ENCODE measurements at places on chromosomes 7 and 10.

DNA sequence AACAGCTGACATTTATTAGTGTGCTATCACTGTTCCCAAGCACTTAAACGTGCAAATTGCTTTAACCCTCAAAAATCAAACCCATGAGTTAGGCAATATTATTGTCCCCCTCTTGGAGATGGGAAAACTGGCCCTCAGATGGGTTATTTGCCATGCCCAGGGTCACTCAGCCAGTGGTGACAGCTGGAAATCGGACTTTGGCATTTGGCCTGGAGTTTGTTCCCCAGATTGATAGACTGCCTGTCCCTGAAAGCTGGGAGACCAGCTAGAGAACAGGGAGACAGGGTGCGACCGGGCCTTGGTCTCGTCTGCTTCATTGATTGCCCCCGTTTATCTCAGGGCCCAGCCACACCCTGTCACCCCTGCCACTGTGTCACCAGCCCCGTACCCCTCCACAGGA is 366.3 kb upstream of the GALNT17 start:
- no peak for DNase-seq

DNA sequence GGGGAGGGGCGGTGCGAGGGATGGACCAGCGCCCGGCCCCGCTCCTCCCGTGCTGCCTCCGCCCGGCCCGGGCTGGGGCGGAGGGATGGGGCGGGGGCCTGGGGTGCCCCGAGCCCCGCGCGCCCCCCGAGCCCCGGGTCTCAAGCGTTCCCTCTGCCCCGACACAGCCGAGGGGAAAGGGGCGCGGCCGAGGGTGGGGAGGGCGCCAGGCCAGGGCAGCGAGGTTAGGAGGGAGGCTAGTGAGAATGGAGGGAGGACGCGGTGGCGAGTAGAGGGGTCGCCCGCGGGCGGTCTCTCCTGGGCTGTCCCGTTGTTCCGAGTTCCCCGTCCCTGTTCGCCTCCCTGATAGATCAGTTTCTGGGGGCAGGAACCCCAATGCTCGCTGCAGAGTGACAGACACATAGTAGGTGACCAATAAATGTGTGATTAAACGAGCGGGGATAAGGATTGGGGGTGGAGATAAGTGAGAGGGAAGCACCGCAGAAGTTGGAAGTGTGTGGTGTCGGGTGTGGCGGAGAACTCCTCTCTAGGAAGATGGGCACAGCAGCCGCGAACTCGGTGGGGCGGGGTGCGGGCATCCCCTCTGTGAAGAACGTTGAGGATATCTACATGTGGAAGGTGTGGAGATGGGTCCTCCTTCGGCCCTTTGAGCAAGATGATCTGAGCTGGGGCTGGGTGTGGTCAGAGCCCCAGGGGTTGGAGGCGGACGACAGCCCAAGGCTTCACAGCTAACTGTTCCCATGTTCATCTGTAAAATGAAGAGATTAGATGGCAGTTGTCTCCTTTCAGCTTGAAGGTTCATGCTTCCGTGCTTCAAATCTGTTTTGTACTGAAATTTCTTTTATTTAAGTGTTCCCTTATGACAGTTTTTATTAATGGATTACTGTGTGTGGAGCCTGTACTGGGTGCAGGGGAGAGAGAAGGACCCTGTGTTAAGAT is 580 bp downstream of the ZNF775 start:
- DNase-seq: no peak

GRCh38 chr7:23373151-23374004 is 74.2 kb downstream of the MALSU1 start:
- DNase-seq: no peak

- no peak for DNase-seq
Measured at GRCh38 chr7:122040147-122040546, 103.9 kb downstream of the AASS start.

GRCh38 chr10:14860791-14861190 is 17.9 kb upstream of the SUV39H2 start:
- DNase-seq: no peak

DNA sequence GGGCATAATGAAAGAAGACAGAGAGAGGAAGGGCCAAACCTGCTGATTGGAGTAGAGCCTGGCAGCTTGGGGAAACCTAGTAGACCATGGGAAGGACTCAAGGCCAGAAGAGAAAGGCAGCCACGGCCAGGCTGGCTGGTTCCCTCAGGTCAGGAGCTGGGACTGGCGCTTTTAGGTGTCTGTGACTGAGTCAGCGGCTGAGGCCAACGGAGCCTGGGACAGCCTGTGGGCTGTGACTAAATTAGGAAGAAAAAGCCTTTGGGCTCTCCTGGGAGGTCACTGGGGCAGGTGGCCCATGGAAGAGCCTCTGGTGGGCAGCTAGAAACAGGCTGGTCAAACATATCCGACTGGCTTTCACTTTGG is 108.9 kb upstream of the PDCD4 start:
- no peak for DNase-seq

DNA sequence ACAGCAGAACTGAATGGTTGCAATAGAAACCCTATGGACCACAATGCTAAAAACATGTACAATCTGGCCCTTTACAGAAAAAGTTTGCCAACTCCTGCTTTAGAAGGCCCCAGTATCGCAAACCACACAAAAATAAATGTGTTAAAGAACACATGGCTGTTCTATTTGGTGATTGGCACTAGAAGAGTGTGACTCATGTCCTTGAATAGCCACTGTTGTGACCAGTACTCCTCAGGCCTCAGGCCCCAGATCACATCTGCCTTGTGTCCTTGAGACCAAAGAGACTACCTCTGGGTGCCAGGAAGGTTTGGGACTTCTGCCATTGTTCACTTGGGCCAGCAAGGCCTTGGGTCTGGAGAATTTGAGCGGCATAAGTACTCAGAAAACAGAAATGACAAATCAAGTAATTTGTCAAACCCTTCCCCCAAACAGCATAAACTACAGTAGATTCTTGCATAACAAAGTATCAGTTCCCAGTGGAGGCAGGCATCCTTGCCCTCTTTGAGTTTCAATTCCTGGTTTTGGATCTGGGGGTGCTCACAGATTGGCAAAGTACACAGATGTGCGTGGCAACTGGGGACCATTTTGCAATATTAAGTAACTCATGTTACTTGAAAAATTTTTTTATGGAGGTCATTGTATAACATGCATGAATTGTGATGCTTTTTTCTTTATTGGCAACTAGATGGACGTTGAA is 50.2 kb downstream of the MTURN start:
- DNase-seq: no peak

GRCh38 chr7:77680266-77680665 is 16.0 kb upstream of the RSBN1L start:
- DNase-seq: no peak

GRCh38 chr7:121153995-121154394 is 165.5 kb downstream of the CPED1 start:
- DNase-seq: no peak

- no peak for DNase-seq
Measured at GRCh38 chr10:49252313-49253034, 46.5 kb upstream of the C10orf71 start.
